ENCODE measurements at places on chromosomes 4 and X. TPM values are rescaled to one million over a fixed set of nuclear protein-coding genes. Genes with fewer than 3 reads are reported as not detected.

The COL4A6 gene
- total RNA-seq = 12.8 TPM

DNA sequence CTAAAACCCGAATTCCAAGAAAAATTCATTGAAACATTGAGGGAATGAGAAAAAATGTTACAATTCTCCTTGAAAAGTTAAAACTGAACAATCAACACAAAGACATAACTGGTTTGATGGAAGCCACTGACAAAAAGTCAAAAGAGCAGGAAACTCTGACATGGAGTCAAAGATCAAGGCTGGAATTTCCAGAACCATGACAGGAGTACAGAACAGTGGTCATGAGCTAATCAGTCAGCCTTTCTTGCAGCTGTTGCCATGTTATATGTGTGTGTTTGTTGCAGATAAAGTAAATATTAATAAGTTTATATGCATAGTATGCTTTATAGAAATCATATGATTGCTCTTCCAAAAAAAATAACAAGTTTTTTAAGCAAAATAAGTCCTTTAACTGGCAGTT lies 184.7 kb upstream of the HCCS start:
- no peak for DNase-seq

DNA sequence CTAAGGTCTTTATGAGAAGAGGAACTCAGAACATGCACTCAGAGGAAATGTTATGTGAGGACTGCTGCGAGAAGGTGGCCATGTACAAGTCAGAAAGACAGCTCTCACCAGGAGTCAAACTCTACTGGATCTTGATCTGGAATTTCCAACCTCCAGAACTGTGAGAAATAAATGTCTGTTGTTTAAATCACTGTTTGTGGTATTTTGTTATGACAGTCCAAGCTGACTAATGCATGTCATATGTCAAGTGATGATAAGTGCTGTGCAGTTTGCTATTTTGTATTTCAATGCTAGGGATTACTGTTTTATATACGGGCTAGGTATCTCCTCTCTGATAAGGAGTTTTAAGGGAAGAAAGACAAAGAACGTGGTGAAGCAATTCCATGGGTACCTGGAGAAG lies 162.3 kb downstream of the CPEB2 start:
- no peak for DNase-seq

DNA sequence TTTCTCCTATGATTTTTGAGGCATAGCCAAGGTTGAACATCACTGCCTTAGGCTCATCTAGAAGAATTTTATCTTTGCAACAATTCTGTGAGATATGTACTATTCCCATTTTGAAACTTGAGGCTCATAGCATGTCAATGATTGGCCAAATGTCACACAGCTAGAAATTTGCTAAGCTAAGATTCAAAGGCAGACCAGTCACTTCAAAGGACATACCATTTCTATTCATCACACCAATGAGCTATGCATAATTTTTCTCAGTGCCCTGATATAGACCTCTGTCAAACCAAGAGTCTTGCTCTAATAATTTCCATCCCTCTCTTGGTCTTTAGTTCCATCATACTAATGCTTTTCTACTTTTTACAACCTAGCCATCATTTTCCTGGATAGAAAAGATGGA lies 27.6 kb upstream of the SERTM2 start:
- no peak for DNase-seq

The AREG gene
- 0.32 TPM for total RNA-seq

The TLR8 gene
- total RNA-seq = not detected

DNA sequence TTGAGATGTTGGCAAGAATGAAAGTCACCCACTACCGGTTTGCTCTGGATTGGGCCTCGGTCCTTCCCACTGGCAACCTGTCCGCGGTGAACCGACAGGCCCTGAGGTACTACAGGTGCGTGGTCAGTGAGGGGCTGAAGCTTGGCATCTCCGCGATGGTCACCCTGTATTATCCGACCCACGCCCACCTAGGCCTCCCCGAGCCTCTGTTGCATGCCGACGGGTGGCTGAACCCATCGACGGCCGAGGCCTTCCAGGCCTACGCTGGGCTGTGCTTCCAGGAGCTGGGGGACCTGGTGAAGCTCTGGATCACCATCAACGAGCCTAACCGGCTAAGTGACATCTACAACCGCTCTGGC lies 12.3 kb downstream of the RPL9 start:
- no peak for DNase-seq

DNA sequence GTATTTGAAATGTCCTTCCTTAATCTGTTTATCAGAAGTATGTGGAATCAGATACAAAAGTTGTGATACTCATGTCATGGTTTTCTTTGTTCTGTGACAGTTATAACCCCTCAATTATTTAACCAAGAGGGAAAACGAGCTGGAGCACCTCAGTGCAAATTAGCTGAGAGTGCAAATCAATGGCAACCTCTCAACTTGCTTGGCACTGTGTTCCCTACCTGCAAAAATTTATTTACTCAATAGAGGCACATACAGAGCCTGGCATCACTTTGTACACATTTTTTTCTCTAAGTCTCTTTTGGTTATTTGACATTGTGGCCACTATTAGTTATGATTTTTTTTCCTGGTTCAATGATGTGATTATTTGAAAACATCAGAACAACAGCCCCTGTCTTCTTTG lies 186.2 kb downstream of the STIM2 start:
- DNase-seq = no peak

GRCh38 chrX:118181030-118181429 lies 64.4 kb upstream of the KLHL13 start:
- no peak for DNase-seq

DNA sequence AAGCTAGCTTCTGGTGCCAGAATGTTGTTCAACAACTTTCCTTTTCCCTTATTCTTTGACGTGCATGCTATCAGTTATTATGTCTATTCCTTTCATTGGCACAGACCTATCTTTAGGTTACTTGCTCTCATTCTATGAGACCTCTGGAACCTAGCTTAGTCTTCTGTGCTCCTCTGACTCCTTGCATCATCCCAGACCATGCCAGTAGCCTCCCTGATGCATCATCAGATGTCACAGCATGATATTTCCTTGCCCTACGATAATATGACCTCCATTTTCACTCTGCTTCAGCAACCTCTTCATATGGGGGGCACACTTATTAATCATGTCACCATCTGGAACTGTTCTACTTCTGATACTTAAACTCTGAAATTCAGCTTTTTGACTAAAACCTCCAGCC lies 37.2 kb downstream of the CLCN5 start:
- no peak for DNase-seq

- DNase-seq = peak; percentile 45
These were observed 964 bp downstream of the VEGFC start for GRCh38 chr4:176791591-176792325.

The CRLF2 gene
- total RNA-seq = not detected

The SPANXA1 gene
- not detected for total RNA-seq

- DNase-seq = no peak
These were observed 34.5 kb upstream of the RAB33B start for GRCh38 chr4:139419388-139419914.

The SPANXN4 gene
- total RNA-seq = not detected

DNA sequence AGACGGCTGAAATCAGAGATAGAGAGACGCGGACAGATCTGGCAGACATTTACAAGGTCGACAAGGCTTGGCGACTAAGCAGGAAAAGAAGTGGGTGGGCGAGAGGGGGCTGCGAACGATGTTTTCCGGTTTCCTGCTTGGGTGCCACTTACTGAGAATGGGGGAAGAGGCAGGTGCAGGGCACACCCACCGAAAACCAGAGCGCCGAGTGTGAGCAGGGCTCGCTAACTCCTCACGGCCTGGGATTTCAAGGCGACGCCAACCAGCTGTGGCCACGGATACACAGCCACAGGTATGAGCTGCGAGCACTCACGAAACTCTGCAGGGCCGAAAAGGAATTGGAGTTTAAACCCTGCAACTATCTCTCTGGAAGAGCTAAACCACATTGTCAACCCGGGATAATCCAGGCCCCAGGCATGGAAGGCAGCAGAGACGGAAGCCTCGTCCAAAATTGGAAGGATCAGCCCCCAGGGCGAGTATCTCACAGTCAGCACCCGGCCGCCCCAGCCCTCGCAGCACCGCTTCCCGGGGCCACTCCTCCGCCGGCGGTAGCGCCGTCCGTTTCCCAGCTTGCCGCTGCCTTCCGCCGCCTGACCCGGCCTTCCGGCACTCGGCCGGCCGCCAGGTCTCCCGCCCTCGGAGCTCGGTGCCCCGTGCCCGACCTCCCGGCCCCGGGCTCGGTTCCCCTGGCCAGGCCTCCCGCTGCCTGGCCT lies 778 bp downstream of the CASP3 start:
- DNase-seq = peak; percentile 45

DNA sequence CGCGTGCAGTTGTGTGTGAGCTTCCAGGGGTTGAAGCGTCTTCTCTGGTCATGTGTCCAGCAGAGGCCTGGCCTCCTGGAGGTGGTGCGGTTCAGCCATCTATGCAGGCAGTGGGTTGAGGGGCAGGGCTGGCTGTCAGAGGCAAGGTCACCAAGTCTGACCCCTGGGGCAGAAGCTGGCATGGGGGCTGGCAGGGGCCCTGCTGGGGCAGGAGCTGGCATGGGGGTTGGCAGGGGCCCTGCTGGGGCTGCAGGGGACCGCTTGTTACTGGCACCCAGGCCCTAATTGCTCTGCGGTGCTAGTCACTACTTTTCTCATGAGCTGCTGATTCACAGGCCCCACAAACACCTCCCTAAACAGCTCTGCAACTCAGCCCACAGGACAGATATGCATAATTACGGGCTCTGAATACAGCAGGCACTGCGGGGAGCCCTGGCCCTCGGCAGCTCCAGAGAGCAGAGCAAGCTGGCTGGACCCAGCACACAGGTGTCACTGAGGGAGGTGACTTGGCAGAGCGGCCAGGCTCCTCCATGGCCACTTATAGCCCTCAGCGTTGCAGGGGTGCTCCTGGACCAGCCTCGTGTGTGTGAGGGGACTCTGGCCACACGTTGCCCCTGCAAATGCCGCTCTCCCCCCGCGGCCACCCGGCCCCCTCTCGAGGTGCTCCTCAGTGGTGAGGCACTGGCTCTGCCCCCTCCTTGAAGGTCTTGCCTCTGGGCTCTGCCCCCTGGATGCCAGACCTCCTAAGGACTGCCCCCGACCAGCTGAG lies 32.7 kb downstream of the CPLX1 start:
- DNase-seq = no peak

DNA sequence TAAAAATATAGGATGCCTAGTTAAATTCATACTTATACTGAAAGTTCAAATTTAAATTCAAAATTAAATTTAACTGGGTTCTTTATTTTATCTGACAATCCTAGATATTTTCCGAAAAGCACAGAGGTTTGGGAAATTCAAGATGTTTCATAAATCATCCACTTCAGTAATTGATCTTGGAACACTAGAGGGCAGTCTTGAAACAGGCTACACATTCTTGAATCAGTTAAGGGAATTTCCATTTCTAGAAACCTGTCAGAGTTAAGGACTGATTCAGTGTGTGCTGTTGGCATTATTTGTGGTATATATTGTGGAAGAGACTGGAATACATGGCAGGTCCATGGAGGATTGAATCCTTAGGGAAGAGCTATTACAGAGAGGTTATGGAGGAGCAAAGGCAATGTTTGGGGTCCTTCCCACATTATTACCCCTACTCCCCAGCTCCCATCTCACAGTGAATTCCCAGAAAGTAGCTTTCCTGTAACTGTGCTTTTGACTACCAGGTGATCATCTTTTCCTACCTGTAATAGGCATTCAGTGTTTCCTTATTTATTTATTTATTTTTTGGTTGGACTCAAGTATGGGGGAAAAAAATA lies 92.9 kb downstream of the EGF start:
- DNase-seq = no peak

DNA sequence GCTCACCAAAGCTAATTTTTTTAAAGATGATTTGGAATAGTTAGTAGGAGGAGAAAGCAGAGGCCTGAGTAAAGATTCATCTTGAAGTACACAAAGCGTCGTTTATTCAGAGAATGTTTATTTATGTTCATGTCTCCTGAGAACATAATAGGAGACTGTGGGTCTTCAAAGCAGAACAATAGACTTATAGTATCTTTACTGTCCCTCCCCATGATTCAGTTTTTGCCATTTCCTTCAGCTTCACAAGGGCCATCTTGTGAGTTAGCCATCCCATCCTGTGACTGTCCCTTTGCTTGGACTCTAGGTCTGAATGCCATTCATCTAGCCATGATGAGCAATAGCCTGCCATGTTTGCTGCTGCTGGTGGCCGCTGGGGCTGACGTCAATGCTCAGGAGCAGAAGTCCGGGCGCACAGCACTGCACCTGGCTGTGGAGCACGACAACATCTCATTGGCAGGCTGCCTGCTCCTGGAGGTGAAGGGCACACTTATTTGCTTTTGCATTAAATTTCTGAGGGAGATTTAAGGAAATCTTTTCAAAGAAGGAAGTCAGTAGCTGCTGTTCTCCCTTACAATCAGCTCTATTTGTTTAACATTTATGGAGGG lies 105.8 kb downstream of the NFKB1 start:
- no peak for DNase-seq

GRCh38 chr4:98659741-98660462 lies 1.5 kb upstream of the TSPAN5 start:
- DNase-seq = no peak

DNA sequence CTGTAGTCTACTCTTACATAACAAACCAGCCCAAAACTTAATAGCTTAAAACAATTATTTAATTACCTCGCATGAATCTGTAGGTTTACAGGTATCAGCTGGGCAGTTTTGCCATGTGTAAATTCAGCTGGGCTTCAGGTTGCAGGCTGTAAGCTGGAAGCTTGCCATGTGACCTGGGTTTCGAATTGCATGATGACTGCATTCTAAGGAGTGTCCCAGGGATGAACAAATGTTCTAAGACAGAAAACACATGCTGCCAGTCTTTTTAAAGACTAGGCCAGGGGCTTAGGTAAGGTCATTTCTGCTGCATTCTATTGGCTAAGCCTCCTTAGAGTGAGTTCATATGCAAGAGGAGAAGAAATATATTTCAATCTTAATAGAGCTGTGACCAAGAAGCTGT lies 44.8 kb downstream of the GRIA2 start:
- peak; percentile 10 for DNase-seq

The RAB40AL gene
- not detected for total RNA-seq

DNA sequence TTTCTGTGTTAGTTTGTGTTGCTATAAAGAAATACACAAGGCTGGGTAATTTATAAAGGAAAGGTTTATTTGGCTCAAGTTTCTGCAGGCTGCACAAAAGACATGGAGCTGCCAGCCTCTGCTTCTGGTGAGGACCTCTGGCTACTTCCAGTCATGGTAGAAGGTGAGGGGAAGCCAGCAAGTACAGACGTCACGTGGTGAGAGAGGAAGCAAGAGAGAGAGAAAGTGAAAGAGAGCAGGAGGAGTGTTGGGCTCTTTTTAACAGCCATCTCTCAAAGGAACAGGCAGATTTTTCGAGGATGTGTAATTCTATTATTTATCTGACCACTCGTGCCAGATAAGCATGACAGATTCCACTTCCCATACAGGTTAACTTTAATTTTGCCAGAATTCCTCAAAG lies 1199.1 kb downstream of the ADGRL3 start:
- DNase-seq = no peak

- DNase-seq = peak; percentile 30
These were observed 160.5 kb upstream of the AGTR2 start for GRCh38 chrX:116009861-116010710.

DNA sequence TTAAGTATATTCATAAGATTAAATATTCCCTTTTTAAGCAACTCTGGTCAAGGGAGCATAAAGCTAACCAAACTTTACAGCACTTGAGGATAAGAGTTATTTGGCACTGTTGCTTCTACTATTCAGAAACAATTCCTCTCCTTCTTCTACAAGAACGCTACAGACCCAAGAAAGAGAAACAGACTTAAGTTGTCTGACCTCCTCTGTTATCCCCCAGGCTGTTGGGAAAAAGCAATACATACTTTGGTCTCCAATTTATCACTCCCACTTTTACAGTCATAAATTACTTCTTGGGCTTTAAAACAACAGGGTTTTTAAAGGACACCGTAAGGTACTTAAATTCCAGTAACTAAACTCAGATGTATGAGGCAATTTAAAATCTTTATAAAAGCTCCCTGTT lies 147.4 kb downstream of the COL25A1 start:
- DNase-seq = no peak

- no peak for DNase-seq
These were observed 38.1 kb downstream of the KDR start for GRCh38 chr4:55087009-55087912.

The RAP2C gene
- total RNA-seq = 25.0 TPM

Measured in WTC11 (cell line).